HS-5 (cell line): ENCODE measurements at places on chromosomes 1 and 21.

GRCh38 chr1:245380790-245381535 lies 226.2 kb downstream of the KIF26B start:
- no peak for DNase-seq

DNA sequence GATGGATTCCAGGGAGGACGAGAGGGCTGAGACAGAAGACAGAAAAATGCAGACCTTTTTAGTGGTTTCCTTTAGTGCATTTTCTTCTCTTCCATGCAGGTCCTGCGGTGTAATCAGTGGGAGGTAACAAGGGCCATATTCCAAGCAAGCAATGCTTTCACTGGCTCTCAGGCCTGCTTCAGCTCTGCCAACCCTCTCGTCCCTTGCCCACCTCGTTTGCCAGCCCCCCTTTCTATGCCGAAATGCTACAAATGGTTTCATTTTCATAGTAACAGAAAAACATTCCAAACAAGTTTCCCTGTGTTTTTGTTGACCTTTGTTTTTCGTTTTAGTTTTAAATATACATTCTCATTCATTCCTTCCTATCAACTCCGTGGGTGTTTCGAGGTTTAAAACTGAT lies 443.1 kb downstream of the TTLL7 start:
- no peak for DNase-seq

DNA sequence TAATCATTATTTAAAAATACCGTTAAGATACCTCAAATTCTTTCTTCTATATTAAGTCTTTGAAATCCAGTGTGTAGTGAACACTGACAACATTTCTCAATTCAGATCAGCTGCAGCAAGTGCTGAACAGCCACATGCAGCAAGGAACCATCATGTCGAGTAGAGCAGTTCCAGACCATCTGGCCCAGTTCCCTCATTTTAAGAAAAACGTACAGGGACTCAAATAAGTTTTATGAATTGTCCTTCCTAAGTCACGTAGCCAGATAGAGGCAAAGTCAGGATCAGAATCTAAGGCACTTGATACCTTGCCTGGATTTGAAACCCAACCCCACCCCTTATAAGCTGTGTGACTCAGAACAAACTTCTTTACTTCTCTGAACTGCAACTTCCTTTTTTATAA lies 132.4 kb downstream of the PROX1 start:
- DNase-seq = no peak

DNA sequence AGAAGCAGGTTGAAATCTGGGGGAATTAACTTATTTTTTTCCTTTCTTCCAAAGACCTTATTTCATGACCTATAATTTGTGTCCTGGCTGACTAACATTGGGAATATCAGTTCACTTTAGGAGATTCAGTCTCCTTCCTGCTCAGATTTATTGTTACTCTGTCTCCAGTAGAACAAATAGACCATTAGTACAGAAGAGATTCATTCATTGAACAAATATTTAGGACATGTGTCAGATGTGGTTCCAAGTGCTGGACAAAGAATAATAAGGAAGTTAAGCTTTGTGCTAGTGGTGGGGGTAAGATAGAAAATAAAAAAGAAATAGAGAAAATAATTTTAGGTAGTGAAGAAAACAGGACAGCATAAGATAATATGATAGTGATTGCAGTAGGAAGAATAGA lies 20.3 kb downstream of the ZMYM4 start:
- no peak for DNase-seq

- DNase-seq = no peak
Observed at GRCh38 chr1:205537386-205538018, 33.0 kb downstream of the CDK18 start.

DNA sequence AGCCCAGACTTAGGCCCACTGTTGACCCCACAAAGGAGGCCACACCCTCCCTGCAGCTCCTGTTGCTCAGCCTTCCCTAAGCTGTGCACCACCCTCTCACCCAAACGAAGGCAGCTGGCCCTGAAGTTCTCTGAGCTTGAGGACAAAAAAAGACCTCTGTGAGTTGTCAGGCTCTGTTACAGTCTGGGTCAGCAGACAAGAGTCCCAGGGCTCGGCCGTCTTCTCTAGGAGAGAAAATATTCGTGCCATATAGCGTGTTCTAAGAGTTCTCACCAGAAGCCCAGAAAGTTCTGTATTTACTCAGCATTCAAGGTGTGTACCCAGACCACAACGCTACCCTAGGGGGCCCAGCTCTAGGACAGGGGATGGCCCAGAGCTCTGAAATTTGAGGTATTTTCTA lies 25.5 kb upstream of the LYST start:
- DNase-seq = no peak

GRCh38 chr1:14380408-14380807 lies 218.1 kb upstream of the KAZN start:
- no peak for DNase-seq

GRCh38 chr1:12469990-12470389 lies 148.0 kb downstream of the DHRS3 start:
- no peak for DNase-seq
